ENCODE measurements at places on chromosomes 1 and 21.

GRCh38 chr1:41286486-41286885 lies 44.4 kb upstream of the SCMH1 start:
- no peak for DNase-seq

DNA sequence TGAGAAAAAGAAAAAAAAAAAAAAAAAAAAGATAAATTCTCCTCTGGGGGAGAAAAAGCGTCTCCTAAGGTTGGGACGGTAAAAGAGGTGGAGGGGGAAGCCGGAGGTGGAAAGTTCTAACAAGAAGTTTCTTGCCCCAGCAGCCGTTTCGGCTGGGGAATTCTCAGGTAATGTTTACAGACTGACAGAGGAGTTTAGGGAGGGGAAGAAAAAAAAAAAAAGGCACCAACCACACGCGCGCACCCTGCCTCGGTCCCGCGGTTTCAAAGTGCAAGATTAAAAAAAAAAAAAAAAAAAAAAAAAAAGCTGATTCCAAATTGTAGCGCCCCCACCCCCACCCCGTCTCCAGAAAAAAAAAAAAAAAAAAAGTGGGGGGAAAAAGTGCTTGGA lies 504 bp downstream of the DHRS3 start:
- DNase-seq, result peak; percentile 35

DNA sequence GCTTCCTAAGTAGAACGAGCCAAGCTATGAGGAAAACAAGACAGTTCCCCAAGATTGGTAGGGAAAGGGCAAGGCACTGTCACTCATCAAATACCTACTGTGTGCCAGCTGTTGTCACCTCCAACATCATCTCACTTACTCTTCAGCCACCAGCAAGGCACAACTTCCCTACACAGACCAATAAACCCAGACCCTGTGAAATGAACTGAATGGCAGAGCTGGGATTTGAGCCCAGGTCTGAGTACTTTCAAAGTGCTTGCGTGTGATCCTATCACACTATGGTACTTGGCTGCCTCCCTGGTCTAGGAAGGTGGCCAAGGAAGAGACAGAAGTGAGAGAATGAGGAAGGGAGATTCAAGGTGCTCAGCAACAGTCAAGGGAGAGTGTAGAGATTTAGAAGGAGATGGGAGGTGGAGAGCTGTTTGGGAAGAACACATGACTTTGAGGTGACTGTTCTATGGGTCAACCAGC lies 16.7 kb upstream of the TRIM63 start:
- DNase-seq, result no peak

DNA sequence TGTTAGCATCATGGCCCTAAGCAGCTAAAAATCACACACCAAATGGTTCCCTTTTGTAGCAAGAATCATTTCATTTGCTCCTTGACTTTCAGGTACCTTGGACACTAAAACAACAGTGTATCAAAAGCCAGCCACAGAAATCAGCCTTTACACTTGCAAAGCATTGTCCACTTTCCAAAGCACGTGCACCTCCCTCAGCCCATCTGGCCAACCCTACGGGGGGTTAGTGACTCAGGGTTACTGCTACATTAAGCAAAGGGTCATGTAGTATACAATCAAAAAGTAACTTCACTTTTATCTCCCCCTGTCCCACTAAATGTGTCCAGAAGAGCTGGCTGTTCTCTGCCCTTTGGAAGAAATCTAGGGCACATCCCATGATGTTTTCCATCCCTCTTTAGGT lies 149.7 kb downstream of the HIVEP3 start:
- DNase-seq, result no peak

DNA sequence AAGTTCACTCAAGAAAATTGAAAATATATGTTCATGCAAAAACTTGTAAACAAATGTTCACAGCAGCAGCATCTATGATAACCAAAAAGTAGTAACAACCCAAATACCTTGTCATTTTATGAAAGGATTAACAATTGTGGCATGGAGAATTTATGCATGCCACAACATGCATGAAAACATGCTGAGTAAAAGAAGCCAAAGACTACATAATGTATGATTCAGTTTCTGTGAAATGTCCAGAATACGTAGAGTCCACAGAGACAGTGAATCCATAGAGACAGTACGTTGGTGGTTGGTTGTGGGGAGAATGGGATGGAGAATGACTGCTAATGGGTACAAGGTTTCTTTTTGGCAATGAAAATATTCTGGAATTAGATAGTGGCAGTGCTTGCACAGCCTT lies 148.7 kb downstream of the MAST2 start:
- no peak for DNase-seq

DNA sequence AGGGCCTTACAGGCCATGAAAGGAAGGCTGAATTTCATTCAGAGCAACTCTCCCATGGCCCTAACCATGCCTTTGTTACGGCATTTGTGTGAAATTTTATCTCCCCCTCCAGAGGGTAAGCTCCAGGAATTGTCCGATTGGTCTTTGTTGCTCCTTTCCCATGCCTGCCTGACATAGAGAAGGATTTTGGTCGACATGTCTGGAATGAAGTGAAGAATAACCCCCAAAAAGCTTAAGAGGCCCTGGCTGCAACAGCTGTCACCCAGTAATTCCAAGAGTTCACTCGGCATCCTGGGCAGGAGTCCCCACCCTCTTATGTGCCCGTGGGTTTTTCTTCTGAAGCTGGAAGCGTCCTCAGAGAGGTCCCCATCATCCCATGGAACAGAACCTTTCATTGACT lies 20.6 kb downstream of the CDA start:
- no peak for DNase-seq

- no peak for DNase-seq
Observed at GRCh38 chr21:38831526-38832467, 26.1 kb downstream of the ETS2 start.

DNA sequence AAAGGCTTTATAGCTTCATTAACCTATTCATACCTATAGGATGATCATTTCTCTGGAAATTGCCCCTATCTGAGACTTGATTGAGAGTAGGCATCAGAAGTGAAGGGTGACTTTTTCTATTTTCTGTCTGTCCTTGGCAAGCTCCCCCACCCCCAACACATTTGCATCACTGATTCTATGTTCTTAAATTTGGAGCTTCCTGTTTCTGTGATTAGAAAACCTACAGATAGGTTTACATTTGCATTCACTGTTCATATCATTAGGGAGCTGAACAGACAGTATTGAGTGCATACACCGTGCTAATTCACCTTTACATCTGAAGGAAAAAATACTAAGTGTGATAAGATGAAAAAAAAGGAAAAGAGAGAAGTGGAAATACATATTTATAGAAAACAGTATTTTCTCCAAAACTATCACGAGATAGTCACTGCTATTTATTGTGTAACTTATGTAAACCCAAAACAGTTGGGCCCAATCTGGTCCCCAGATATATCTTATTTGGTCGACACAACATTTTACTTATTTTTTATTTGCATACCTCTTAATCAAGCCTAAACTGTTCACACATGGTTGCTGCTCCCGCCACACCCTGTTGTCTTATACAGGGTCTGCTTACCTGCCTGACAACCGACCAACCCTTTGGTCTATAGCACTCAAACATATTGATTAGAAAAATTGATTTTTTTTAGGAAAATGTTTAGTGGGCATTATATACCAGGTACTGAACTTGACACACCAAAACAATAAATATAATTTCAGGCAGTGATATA lies 218.8 kb downstream of the NTNG1 start:
- DNase-seq, result no peak

- no peak for DNase-seq
Observed at GRCh38 chr1:109815809-109816174, 52.1 kb upstream of the EPS8L3 start.

DNA sequence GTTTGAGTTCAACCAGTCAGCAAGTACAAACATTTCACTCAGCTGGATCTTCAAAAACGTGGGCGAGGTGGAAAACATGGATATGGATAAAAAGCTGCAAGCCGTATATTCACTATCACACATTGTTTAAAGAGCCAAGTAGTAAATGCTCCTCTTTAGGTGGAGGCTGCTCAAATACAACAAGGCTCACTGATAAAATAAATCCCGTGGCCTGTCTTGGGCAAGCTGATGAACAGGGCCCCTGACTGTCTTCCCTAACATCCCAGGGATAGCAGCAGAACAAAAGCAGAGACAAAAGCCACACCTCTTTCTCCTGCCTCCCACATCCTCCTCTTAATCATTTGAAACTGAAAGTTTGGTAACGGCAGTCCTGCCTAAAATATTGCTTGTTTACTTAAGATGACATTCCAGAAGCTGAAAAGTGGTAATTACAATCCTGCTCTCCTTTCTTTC lies 357.7 kb downstream of the TTLL7 start:
- no peak for DNase-seq

- no peak for DNase-seq
Observed at GRCh38 chr1:91720044-91720443, 165.9 kb downstream of the TGFBR3 start.

GRCh38 chr1:152546704-152547103 lies 19.9 kb downstream of the LCE3E start:
- no peak for DNase-seq

DNA sequence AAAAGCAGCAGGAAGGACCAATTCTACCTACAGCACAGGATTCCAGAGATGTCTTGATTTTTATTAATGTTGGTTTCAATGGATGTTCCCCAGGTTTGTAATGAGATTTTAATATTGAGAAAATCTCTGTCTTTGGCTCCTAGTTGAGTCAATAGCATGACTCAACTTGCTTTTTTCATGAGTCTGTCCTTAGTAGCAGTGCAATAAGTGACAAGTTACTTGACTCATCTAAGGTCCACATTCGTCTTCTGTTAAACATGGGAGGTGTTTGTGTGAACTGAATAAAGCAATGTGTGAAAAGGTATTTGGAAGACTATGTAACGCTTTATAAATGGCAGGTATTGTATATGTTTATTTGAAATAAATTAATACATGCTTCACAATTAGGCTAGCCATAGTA lies 645.0 kb upstream of the PTBP2 start:
- DNase-seq, result no peak

DNA sequence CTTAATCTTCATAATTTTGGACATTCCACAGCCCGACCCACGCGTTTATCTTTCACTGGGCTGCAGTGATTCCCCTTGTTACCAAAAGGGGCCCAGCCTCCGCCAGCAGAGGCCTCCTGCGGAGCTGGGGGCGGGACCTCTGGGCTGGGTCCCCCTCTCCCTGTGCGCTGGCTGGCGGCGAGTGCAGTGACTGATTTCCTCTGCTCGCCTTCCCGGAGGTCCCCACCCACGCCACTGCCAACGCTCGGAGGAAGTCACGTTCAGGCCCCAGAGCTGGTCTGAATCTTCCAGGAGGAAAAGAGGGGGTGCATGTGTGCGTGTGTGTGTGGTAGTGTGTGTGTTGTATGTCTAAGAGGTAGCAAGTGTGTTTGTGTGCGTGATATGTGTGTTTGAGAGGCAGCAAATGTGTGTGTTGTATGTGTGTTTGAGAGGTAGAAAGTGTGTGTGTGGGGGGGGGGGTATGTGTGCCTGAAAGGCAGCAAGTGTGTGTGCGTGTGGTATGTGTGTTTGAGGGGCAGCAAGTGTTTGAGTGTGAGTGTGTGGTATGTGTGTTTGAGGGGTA lies 35.0 kb upstream of the JAK1 start:
- peak; percentile 55 for DNase-seq

DNA sequence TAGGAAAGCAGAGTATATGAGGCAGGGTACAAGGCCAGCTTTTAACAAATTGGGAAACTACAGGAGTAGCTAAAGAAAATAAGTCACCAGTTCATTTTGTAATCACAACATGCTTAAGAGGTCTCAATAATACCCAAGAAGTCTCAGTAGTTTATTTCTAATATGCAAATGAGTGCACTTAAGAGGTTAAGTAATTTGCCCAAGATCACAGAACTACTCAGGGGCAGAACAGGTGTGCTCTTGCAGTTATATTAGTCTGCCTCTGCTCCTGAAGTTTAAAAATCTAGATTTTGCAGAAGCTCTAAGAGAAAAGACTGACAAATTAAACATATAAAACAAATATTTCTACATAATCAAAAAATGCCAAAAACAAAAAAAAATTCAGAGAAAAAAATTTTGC lies 6.9 kb downstream of the EPS15 start:
- no peak for DNase-seq

GRCh38 chr21:42227909-42228708 lies 9.2 kb downstream of the ABCG1 start:
- DNase-seq, result peak; percentile 93

DNA sequence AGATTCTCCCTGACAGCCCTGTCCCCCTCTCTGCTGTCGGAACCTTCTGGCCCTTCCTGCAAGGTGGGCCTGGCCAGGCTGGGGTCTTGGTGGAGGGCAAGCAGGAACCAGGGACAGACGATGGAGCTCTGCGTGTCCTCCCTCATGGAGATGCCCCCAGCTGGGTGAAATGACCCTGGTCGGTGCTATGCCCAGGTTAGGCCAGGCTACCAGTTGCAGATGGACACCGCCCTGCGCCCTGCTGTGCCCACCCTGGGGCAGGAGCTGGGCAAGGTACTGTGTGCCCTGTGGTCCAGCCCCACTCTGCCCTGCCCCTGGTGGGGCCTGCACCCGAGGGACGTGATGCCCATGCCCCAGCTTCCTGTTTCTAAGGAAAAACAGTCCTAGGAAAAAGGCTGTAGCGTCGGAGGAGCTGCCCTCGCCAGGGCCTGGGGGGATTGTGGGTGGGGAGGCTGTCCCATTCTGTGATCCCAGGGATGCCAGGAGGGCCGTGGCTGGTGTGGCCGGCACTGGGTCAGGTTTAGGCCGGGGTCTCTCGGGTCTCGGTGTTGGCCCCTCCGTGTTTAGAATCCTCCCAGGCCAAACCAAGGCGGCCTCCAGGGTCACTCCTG lies 77.6 kb downstream of the MORN1 start:
- DNase-seq, result no peak

GRCh38 chr1:235920596-235921375 lies 54.1 kb upstream of the LYST start:
- no peak for DNase-seq

DNA sequence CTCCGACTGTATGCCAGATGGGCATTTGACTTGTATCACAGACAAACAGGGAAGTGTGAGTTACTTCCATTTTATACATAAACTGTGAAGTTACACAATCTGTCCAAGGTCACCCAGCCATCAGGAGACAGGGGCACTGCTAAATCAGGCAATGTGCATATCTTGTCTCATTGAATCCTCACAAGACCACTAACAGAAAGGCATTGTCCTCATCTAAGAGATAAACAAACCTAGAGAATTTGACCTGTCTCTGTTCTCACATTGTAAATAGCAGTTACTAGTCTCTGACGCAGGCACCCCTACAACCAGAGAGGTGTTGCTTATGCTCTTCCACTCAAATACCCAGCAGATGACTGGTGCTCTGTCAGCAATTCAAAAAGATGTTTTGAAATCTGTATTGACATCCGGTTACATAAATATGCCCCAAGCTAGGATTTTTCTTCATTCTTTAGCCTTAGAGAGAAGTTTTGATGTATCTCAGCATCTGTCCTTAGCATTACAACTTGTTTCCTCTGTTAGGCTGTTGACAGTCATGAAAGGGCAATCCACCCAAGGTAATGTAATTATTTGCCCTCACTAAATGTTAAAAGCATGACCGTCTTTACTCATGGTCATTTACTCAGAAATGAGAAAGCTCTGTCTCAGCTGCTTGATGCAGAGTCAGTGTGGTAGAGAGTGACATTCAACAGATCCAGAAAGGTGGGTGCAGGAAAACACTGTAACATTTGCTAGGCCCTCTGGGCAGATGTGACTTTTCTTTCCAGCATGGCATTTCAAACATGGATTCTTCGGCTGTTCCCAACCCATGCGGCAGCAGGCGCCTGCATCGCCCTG lies 51.9 kb upstream of the ZNF326 start:
- DNase-seq, result no peak

GRCh38 chr21:34845521-34846451 lies 177.0 kb downstream of the CLIC6 start:
- no peak for DNase-seq

Measured in CD8-positive, alpha-beta memory T cell (primary cell).